A172 (cell line): ENCODE measurements at places on chromosomes 1 and 21. TPM values are rescaled to one million over a fixed set of nuclear protein-coding genes. Genes with fewer than 3 reads are reported as not detected.
A peak's percentile ranks its signal among the peaks of the same experiment; 100 is the strongest.

Gene TMEM269
- total RNA-seq, result 0.05 TPM in 1 of 2 replicates, not detected in the other

Gene AADACL4
- total RNA-seq, result not detected in 2 replicates

Gene ANXA9
- 18.2 and 20.6 TPM in 2 replicates for total RNA-seq

DNA sequence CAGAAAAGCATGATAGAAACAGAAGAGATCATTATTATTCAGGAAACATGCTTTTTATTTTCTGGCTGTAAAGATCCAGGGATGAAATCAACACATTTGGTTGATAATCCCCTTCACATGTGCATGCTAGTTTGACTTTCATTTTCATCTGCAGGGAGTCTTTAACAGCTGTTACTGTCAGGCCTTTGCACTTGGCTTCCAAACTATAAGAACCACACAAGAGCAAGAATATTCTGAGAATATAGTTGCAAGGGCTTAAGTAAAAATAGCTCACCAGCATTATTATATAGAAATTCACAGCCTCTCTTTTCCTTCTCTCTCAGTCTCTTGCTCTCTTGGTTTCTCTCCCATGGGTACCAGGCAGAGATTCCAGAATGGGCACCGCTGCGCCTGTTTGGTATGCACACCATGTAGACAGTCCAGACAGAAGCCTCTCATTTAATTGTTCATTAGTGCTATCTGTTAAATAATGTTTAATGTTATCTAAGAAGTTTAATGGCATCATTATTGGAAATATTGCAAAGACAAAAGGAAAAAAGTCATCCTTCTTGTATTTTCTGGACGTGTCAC is 622.3 kb upstream of the PLXNA2 start:
- no peak for DNase-seq

DNA sequence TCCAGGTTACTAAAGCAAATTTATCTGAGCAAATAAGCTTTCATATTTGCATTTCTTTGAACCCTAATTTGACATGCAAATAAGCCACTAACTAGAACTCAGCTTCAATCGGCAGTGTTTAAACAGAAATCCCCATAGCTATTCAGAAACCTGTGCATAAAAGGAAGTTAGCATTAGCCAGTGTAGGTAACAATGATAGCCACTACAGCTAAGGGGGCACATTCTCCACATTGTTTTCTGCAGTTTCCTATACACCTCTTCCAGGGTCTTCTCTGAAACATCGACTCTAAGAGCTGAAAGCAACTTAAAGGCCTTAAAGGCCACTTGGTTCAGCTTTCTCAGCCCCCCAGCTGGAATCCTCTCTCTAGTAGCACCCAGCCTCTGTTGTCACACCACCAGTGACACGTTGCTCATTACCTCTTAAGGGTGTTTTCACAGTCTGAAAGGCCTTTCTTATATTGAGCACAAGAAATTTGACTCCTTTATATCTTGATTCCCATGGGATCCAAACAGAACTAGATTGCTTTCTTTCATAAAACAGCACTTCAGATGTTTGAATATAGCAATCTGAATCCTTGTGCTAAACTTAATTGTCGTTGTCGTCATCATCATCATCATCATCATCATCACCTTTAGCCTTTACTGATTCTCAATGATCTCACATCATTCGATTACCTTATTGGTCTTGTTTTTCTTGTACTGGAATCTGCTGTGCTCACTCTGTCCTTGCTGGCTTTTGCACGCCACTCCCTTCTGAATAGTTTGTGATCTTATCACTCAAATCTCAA is 93.9 kb upstream of the DAB1 start:
- DNase-seq, result no peak

DNA sequence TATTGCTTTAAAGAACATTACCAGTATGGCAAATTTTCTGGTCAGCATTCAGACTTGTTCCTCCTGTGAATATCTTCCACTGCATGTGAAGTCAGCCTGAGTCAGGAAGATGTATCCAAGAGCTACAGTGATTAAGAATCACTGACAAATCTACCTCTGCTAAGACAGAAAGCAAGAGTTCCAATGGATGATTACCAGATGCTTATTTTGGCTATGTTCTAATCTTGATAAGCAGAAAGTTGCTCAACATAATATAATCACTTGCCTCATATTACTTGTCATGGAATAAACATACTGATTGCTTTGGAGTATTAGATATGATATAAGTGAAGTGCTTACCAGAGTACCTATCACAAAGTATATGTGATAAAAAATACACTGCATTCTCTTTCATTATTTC is 738.1 kb downstream of the ADGRL2 start:
- DNase-seq, result peak; percentile 8
